Neural progenitor cell (in vitro differentiated cells): ENCODE measurements at places on chromosomes 7 and 10.
A peak's percentile ranks its signal among the peaks of the same experiment; 100 is the strongest.

- no peak for DNase-seq
Measured at GRCh38 chr10:130028465-130028819, 64.4 kb upstream of the EBF3 start.

GRCh38 chr10:33247221-33247922, 87.1 kb downstream of the NRP1 start:
- no peak for DNase-seq

DNA sequence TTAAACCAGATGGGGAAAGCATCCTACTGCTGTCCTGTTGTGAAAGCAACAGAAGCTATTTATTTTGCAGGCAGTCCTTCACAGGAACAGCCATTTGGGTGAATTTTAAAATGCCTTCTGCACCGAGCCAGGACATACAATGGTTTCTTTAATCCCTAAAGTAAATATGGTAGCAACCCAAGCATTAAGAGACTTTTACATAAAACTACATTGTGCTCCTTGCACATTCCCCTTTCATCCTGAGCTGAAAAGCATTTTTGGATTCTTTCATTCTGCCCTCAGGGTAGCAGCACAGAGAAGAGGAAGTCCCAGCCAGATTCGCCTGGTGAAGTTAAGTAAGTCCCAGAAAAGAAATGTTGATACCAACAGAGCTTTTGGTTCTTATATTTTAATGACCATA, 84.0 kb upstream of the FAM3C start:
- peak; percentile 64 for DNase-seq

- DNase-seq: peak; percentile 28
Measured at GRCh38 chr7:130263130-130263529, 3.5 kb upstream of the CPA2 start.

DNA sequence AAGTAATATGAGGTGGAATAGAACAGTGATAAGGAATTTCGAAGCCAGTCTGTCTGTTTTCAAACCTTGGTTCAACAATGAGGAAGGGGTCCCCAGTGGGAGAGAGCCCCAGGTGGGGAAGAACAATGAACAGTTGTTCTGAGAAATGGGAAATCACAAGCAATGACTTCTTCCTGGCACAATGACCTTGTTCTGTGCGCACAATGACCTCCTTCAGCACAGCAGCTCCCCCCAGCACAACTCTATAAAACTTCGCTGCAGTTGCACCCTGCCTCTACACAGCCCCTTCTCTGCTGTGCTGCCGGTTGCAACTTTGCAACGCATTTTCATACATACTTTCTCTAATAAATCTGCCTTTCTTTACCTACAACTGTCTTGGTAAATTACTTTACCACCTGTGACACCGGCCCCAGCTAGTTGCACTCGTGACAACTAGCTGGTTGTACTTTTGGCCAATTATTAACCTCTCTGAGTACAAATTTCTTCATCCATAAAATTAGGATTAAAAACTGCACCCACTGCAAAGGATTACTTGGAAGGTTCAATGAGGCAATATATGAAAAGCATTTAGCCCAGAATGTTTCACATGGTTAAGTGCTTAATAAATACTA, 40.5 kb downstream of the ASB4 start:
- no peak for DNase-seq

DNA sequence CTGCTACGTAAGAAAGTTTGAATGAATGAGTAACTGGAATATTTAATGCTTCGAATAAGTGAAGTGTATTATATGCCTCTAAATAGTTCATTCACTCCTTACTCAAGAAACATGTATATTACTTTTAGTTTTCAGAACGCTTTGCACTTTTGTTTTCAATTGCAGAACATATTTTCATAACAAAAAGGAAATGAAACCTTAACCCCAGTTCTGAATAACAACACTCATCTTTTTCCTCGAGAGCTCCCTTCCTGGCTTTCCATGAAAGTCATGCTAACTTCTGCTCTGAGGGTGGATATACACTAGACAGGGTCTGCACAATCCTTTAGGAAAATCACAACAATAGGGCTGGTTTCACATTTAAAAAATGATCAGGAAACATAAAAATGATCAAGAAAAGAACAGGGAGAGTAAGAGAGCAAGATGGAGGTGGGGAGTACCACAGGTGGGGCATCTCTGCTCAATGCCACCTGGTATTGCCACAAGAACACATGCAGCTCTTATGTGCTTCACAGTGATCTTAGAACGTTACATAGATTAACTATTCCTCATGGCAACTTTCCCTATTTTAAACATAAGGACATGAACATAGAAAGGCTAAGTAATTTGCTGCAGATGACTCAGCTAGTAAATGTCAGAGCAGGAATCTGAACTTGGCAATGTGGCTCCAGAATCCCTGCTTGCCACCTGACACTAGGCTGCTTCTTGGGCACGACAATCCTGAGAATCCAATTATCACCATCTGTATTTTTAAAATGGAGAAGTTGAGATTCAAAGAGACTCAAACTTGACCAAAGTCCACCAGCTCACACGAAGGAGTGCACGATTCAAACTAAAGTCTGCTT, 219.5 kb upstream of the AOAH start:
- DNase-seq: no peak

DNA sequence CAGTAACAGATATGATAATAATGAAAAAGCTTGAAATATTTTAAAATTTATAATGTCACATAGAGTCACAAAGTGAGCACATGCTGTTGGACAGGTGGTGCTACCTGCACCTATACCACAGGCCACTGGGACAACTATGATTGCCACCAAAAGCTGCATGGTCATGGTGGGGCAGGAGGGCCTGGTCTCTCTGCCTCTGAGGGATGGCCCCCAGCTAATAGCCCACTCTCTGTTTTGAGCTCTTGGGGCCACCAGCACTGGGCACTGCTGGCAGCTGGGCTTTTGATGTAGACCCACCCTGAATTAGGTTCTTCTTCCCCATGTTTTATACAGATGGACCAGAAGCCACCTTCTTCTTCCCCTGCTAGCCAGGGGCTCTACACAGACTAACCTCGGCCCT, 265.4 kb downstream of the KCND2 start:
- no peak for DNase-seq

DNA sequence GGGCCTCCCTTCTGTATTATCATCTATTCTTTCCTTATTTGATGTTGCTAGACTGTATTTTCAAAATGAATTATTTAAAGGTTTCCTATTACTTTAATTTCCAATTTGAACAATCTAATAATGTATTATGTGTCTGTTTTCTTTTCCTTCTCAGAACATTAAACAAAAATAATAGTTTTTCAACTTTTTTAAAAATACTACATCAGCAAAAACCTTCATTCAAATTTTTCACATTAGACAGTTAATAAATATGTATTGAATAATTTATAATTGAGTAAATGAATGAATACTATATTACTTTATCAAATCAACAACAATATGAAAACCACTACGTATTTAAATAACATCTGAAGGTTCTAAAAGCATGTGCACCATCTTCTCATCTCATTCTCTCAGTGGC, 644.1 kb upstream of the SEMA3D start:
- DNase-seq: no peak

DNA sequence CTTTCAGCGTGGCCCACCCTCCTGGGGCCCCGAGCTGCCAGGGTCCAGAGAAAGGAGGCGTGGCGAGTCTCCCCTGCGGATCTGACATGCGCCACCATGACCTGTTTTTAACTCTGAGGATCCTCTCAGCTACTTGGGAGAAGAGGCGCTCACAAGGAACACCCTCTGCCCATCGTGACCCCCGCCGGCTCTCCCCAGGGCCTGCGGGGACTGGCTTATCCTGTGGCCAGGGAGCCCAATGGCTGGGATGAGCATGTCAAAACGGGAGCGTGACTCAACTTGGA, 93.7 kb downstream of the EBF3 start:
- no peak for DNase-seq
